Stimulated activated CD8-positive, alpha-beta memory T cell treated with anti-CD3 and anti-CD28 coated beads, Interleukin-4, amount 100 ng/mL, for 48 hours (primary cell): ENCODE measurements at places on chromosomes 6 and 20.

DNA sequence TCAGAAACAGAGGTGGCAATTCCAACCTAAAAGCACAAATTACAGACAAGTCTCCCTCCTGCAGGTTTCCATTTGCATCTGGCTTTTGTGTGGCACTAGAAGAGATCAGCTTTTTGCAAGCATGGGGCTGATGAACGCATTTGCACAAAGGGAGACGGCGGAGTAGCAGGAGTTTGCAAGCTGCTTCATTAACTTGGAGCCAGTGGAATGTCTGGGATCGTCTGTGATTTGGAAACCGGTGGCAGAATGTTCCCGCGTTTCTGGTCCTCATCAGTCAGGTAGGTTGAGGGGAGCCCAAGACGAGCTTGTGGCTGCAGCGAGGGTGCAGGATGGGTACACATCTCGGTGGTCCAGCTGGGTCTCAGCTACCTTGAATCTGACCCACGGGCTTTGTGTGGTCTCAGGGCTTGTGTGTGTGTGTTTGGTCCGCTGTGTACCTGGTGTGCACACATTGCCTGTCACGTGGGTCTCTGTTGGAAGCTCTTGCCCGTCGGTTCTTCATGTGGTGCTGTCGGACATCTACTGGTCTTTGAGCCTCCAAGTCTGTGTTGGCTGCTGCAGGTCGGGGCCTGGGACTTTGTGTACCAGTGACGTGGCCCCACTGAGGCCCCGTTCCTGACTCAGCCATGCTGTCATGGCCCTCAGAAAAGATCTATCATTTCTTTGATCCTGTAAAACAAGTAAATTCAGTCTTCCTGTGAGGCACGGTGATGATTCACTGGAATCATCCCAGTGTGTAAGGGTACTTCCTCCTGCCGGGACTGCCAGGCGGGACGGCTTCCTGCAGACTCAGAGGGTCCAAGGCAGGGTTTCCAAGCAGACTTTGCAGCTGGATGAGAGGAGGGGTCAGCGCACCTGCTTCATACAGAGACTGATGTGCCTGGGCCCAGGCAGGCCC is 12.4 kb upstream of the MYT1 start:
- no peak for DNase-seq

GRCh38 chr6:20608905-20609304 is 74.6 kb downstream of the CDKAL1 start:
- no peak for DNase-seq

DNA sequence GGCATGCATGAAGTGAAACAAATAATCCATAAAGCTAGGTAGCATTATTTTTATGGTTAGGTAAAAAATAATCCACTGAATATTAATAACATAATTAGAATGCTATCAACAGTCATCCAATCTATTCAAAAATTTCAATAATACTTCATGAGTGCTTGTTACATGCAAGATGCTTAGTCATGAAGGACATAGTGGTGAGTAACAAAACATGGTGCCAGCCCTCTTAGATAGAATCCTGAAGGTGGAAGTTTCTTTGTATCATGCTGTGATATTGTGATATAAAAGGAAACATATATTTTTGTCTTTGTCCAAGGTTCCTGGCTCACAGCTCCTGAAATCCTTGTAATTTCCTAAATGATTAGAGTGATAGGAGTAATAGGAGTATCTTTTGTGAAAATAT is 14.9 kb downstream of the RCAN2 start:
- DNase-seq = no peak

DNA sequence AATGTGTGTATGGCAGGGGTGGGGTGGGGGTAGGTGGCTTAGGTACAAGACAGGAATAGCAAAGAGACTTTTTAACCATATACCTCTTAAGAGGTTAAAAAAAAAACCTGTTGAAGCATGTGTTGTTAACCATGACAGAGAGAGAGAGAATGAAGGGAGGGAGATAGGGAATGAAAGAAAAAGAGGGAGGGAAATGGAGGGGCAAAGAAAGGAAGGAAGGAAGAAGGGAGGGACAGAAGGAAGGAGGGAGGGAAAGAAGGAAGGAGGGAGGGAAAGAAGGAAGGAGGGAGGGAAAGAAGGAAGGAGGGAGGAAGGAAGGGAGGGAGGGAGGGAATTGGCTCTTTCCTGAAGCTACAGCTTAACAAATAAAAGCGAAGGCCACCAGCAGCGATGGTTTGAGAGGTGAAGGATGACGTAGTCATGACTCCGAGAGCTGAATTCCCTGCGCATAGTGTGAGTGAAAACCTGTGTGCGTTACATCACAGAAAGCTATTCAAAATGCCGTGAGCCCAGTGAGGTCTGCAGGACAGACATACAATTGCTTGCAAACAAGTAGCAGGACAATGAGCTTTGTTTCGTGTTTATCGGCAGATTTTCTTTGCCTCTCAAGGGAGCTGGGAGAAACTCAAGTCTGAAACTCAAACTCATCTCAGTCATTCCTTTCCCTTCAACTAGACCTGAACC is 88.6 kb upstream of the NEDD9 start:
- DNase-seq = no peak

GRCh38 chr6:141426400-141426980 is 706.2 kb upstream of the GJE1 start:
- DNase-seq = no peak

DNA sequence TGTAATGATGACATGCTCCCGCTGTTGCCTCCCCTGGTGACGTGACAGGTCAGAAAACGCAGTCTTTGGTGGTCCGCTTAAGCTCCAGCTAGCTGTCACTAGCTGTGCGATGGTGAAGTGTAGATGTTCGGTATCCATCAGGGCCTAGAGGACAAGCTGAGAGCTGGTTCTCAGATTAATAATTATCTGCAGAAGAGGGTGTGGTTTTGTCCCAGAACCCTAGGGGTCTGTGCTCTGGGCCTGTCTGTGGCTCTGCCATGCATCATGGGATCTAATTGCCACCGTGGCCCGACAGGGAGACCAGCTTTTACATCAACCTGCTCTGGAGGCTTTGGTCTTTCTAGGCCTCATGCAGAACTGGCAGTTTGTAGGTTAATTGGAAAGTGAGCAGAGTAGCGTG is 34.1 kb downstream of the ERMARD start:
- DNase-seq = no peak

- DNase-seq = no peak
Observed at GRCh38 chr6:163533443-163533842, 118.9 kb downstream of the QKI start.

GRCh38 chr6:166456395-166457156 is 73.8 kb upstream of the MPC1 start:
- DNase-seq = no peak

- DNase-seq = no peak
Observed at GRCh38 chr20:46215913-46216707, 92.2 kb downstream of the CDH22 start.

DNA sequence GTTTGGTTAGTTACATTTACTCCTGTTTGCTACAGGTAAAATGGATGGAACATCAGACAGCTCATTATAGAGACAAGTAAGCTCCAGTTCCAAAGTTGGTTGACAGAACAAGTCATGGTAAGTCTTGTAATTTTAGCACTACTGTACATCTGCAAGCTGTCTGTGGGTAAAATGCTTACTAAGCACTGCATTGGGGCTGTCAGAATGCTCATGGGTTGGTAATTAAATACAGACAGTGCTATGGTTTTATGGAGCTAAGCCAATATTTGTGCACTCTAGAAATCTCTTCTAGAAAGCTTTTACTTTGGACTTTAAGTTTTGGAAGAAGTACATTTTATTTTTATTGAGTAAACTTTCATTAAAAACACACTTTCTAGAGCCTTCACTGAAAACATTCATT is 419.2 kb upstream of the MMS22L start:
- no peak for DNase-seq

DNA sequence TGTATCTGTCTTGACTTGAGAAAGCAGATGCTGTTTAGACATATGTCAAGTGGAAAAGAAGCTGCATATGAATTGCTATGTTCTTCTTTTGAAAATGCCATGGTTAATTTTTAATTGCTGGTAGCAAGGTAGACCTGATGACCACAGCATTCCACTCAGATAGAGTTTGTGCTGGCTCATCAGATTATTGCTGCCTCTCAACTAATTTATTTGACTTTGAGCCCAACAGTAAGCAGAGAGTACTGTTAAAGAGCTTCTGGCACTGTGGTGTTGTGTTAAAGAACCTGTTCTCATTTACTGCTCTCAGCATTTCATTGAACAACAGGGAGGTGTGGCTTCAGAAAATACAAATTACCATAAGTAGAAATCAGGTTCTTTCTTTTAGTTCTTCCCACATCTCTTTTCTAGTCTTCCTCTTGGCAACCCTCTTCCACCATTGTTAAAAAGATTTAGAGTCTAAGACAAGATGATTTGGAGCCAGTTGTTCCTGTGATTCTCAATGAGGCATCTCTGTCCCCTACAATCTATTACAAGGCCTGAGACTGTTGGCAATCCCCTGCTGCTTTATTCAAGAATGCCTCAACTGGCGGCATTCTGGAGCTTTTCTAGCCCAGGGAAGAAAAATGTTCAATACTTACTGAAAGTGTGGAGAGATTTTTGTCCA is 967.6 kb upstream of the GJE1 start:
- DNase-seq = no peak

- DNase-seq = no peak
Observed at GRCh38 chr6:106113256-106113959, 27.3 kb downstream of the PRDM1 start.

GRCh38 chr20:58008413-58008812 is 220.0 kb downstream of the ANKRD60 start:
- no peak for DNase-seq

DNA sequence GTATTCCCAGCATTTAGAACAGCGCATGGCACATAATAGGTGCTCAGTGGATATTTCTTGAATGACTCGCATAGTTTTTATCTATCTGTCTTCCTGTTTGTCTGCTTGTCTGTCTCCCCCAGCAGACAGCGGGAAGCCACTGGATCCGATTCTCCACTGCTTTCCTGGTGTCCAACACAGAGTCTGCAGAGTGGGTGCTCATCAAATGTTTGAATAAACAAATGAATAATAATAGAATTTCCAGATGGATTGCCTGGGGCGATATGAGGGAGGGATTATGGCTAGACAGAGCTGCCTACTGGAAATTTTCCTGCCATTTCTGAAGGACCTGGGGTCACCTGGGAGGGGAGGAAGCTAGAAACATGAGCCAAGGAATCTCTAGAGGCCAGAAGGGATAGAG is 18.9 kb downstream of the CDH22 start:
- no peak for DNase-seq

- peak; percentile 31 for DNase-seq
Observed at GRCh38 chr6:105179244-105180065, at the start of gene POPDC3. TSS of gene POPDC3 (minus strand) at chr6:105180014. CDS start at chr6:105161909, 18,105 bp downstream.

GRCh38 chr6:29465279-29465678 is 8.3 kb downstream of the OR2H1 start:
- DNase-seq = no peak

DNA sequence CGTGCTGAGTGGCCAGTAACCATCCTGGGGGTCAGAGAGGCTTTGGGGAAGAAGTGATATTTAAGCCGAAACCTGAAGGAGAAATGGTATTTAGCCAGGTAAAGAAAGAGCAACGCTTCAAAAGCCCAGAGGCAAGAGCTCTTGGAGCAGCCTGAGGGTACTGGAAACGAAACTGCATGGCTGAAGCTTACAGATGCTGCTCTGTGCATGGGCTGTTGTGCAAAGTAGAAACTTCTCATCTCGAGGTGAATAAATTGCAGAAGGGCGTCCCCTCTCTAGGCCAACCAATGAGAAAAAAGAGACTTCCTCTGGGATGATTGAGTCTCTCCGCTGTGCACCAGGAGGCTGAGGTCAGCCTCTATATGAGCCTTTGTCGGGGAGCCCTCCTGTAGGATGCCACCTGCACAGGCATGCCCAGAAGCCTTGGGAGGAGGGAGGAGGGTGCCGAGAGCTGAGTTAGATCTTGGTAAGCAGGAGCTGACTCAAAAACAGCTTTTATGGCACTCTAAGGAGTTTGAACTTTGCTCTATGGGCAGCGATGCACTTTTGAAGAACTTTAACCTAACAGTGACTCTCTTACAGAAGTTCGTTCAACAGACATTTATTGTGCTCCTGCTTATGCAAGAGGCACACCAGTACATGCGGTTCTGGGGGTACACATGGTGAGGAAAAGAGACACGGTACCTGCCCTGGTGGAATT is 61.6 kb upstream of the EDN1 start:
- DNase-seq = no peak

DNA sequence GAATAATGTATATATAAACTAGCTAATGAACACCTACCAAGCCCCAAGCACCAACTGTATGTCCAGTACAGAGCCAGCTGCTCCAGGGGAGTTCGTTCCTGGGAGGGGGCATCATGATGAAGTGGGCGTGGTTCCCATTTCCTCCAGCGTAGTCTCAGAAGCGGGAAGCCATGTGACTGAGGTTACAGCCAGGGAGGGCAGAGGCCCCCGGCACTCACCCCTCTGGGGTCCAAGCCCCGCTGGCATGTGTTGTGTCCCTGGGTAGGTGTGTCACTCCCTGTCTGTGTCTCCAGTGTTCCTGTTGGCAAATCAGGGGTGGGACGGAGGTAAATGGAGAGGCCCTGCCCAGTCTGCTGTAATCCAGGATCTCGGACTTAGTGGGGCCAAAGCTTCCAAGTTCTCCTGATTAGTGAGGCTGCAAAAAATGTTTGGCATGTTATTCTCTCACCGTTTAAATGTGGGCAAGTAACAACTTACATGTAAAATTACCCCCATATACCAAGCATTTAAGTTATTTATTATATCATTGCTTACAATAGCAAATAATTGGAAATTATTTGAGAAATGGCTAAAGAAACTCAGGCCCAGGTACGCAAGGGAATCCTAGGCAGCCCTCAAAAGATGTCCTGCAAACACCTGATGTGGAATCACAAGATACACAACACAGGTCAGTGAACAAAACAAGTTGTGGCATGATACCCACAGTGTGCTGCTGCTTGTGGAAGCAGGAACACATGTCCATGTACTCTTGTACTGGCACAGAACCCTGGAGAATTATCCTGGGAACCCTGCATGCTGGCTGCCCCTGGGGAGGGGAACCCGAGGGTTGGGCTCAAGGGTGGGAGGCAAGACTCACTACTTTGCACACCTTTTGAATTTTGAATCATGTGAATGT is 22.2 kb downstream of the FAM110A start:
- no peak for DNase-seq

- DNase-seq = no peak
Observed at GRCh38 chr6:56764081-56764566, 121.4 kb upstream of the DST start.

DNA sequence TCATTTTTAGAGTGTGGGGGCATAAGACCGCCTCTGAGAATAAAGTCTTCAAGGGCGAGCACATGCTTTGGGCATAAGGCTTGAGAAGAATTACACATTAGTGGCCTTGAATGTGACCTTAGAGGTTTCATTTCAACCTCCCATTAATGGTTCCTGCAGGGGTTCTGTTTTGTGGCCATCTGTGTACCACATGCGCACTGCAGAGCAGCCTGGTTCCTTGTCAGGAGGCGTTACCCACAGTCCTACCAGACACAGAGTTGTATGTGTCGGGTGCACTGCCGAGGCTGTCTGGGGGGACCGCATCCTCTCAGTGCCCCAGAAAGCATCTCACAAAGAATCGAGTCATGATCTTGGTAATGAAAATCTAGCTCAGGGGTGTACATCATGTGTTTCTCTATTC is 115.7 kb downstream of the B3GAT2 start:
- no peak for DNase-seq

- DNase-seq = no peak
Observed at GRCh38 chr20:20375862-20376261, 8.0 kb downstream of the INSM1 start.

- no peak for DNase-seq
Observed at GRCh38 chr20:61749406-61750075, 316.1 kb downstream of the TAF4 start.
